ENCODE measurements at places on chromosomes 5 and 9.

DNA sequence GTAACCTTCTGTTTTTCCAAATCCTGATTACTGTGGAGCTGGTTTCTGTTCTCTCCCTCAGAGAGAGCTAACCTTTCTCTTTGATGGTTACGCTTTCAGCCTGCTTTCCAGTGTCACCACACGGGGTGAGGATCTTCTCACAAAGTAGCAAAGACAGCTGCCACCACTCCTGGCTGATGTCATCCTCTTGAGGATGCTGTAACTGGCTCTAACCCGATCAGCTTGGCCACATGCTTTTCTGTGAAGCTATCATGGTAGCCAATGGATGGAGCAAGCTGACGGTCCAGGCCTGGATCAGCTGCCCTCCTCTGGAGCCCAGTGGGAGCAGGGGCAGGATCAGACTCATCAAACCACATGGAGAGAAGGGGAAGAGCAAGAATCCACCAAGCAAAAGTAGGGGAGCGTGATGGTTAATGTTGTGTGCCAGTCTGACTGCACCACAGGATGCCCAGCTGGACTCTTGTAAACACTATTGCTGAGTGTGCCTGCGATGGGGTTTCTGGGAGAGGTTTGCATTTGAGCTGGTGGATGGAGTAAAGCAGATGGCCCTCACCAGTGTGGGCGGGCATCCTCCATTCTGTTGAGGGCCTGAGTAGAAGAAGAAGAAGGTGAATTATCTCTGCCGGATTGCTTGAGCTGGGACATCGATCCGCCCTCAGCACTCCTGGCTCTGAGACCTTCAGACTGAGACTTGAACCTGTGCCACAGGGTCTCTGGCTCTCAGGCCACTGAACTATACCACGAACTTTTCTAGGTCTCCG, 26.8 kb upstream of the ZNF354A start:
- DNase-seq: no peak
- H3K27ac ChIP-seq: no peak overlapping the region
- no peak overlapping the region for H3K4me3 ChIP-seq
- H3K36me3 ChIP-seq: no peaks in the 10 kb centered on the region
- peaks cover 1% of the 10 kb centered on the region for H3K27me3 ChIP-seq

DNA sequence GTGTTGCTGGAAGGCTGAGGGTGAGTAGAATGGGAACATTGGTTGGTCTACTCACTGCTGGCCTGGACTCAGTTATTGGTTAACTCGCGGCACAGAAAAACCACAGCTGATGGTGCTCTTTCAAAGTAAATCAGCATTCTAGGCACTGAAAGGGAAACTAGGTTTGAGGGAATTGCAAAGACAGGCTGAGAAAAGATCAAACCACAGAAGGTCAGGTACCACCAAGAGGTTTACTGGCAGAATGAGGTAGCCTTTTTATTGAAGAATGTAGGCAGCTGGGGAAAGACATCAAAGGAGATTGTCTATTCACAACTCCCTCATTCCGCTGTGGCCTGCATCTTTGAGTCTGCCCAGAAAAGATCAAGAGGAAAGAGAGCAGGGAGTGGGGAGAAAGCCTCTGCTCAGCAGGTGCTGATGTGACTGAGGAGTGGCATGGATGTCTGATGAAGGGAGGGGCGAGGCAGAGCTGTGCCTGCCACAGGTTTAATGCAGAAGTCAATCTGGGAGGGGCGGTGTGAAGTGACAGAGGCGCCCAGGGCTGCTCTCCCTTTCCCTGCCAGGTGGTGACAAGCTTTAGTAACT, 255.5 kb downstream of the MAN2A1 start:
- no peak overlapping the region for H3K27ac ChIP-seq
- DNase-seq: no peak
- peaks cover 2% of the 10 kb centered on the region for H3K36me3 ChIP-seq
- no peaks in the 10 kb centered on the region for H3K4me1 ChIP-seq
- no peak overlapping the region for H3K4me3 ChIP-seq

DNA sequence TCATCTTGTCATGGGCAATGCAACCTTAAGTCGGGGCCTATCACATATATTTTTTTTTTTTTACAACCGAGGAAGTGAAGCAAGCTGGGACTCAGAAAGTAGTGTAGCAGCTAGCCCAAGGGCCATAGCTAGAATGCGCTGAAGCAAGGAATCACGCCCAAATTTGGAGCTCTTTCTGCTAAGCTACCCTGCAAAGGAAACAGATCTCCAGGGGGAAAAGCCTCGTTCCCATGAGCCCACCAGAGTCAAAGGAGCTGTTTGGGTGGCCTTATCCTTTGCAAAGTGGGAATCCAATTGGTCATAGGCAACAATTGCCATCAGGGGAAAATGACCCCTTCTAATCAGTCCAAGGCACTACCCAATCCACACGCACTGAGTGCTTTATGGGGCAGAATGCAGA, 390.4 kb downstream of the EBF1 start:
- H3K27me3 ChIP-seq: no peaks in the 10 kb centered on the region
- no peak overlapping the region for H3K27ac ChIP-seq
- H3K4me1 ChIP-seq: no peaks in the 10 kb centered on the region

- H3K36me3 ChIP-seq: no peaks in the 10 kb centered on the region
- H3K27me3 ChIP-seq: peaks cover 1% of the 10 kb centered on the region
- no peak for DNase-seq
- H3K27ac ChIP-seq: no peak overlapping the region
- no peaks in the 10 kb centered on the region for H3K4me1 ChIP-seq
Observed at GRCh38 chr9:88198341-88198807, 60.1 kb upstream of the SPATA31C2 start.

DNA sequence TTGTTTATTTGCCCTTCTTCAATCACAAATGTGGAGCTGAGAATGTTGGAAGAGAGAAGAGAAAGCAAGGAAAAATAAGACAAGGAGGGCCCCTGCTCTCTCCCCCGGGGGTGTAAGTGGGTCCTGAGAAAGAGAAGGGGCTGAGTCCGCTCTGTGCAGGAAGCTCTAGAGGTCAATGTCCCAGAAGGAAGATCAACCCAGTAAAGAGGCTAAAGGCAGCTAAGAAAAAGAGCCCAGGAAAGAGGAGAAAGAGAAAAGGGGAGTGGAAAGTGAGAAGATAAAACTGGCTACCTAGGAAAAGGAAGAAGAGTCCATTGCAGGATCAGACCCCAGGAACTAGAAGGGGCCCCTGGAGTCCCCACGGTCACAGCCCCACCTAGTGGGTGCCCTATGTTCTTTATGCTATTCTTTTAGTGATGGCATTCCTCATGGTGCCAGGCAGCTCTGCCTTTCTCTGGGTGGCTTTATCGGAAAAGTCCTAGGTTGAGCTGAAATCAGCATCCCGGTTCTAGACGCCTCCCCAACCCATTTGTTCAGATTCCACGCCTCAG, 583.4 kb downstream of the ACTL7B start:
- no peaks in the 10 kb centered on the region for H3K36me3 ChIP-seq
- H3K27ac ChIP-seq: no peak overlapping the region
- DNase-seq: no peak
- H3K27me3 ChIP-seq: peaks cover 3% of the 10 kb centered on the region
- peaks cover 5% of the 10 kb centered on the region for H3K4me1 ChIP-seq

- no peaks in the 10 kb centered on the region for H3K36me3 ChIP-seq
- no peak overlapping the region for H3K27ac ChIP-seq
- H3K4me1 ChIP-seq: peaks cover 6% of the 10 kb centered on the region
Observed at GRCh38 chr5:115977096-115977495, 14.8 kb downstream of the LVRN start.

DNA sequence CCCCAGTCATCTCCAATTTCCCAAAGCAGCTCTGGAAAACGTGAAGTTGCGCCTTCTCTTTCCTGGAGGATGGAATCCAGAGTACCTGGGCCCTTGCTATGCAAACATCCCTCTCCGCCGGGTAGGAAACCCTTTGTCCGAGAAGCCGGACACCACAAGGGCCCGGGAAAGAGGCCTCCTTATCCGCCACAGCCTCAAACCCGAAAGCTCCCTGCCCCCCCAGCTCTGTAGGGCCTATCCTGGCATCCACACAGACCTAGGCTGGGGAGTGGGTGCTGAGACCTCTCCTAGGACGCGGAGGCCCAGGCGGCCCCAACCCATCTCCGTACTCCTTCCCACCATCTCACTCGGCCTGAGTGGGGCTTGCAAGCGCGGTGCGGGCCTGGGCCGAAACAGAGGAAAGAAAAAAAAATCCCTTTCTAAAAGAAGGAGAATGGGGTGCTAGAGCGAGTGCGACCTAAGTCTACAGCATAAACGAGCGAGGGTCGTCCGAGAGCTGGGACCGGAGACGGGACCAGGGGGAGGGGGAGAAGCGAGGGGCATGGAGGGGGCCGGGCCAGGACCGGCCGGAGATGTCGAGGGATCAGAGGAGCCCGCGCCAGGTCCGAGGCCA, 624 bp downstream of the FBXW11 start:
- DNase-seq: peak; percentile 9
- H3K4me1 ChIP-seq: peaks cover 43% of the 10 kb centered on the region
- peak overlapping the region; percentile 98 for H3K27ac ChIP-seq
- H3K36me3 ChIP-seq: peaks cover 3% of the 10 kb centered on the region
- H3K27me3 ChIP-seq: no peaks in the 10 kb centered on the region
- H3K4me3 ChIP-seq: peak overlapping the region; percentile 92

GRCh38 chr9:92463984-92464383, 18.3 kb downstream of the ASPN start:
- H3K4me1 ChIP-seq: no peaks in the 10 kb centered on the region
- no peaks in the 10 kb centered on the region for H3K27me3 ChIP-seq
- no peaks in the 10 kb centered on the region for H3K36me3 ChIP-seq
- H3K4me3 ChIP-seq: no peak overlapping the region
- H3K27ac ChIP-seq: no peak overlapping the region

- H3K4me1 ChIP-seq: no peaks in the 10 kb centered on the region
- H3K4me3 ChIP-seq: no peak overlapping the region
Observed at GRCh38 chr9:110799396-110799795, 130.8 kb downstream of the MUSK start.

GRCh38 chr5:125415126-125415525, 668.7 kb upstream of the ZNF608 start:
- no peaks in the 10 kb centered on the region for H3K36me3 ChIP-seq
- H3K4me1 ChIP-seq: peaks cover 17% of the 10 kb centered on the region
- no peak overlapping the region for H3K4me3 ChIP-seq
- no peak overlapping the region for H3K27ac ChIP-seq

DNA sequence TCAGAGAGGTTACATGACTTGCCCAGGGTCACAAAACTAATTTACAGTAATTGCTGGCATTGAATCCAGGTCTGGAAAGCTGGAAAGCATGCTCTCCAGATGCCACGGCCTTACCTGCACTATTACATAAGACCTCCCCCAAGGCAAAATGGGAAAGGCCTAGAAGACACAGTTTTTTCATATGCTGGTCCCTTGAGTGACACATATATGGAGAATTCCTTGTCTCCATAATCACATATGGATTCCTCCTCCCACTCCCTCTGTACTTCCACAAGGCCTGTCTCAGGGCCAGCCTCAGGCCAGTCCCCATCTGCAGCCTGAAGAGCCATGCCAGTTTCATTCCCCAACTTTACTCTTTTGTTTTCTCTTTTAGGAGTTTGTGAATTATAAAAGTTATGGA, 28.6 kb upstream of the MEIKIN start:
- no peak overlapping the region for H3K4me3 ChIP-seq
- H3K27me3 ChIP-seq: no peaks in the 10 kb centered on the region
- DNase-seq: no peak
- no peaks in the 10 kb centered on the region for H3K36me3 ChIP-seq

- no peak for DNase-seq
- peaks cover 6% of the 10 kb centered on the region for H3K4me1 ChIP-seq
- H3K4me3 ChIP-seq: no peak overlapping the region
- H3K27ac ChIP-seq: no peak overlapping the region
Observed at GRCh38 chr5:149664083-149664482, 66.0 kb upstream of the PPARGC1B start.

GRCh38 chr5:134088291-134088690, 26.2 kb upstream of the TCF7 start:
- H3K4me1 ChIP-seq: peaks cover 14% of the 10 kb centered on the region
- H3K27me3 ChIP-seq: peaks cover 3% of the 10 kb centered on the region
- DNase-seq: no peak
- H3K36me3 ChIP-seq: no peaks in the 10 kb centered on the region
- no peak overlapping the region for H3K4me3 ChIP-seq
- no peak overlapping the region for H3K27ac ChIP-seq

GRCh38 chr9:99436616-99437015, 214.5 kb downstream of the SEC61B start:
- H3K36me3 ChIP-seq: no peaks in the 10 kb centered on the region
- DNase-seq: no peak
- no peak overlapping the region for H3K27ac ChIP-seq
- no peaks in the 10 kb centered on the region for H3K27me3 ChIP-seq
- H3K4me1 ChIP-seq: peaks cover 4% of the 10 kb centered on the region

DNA sequence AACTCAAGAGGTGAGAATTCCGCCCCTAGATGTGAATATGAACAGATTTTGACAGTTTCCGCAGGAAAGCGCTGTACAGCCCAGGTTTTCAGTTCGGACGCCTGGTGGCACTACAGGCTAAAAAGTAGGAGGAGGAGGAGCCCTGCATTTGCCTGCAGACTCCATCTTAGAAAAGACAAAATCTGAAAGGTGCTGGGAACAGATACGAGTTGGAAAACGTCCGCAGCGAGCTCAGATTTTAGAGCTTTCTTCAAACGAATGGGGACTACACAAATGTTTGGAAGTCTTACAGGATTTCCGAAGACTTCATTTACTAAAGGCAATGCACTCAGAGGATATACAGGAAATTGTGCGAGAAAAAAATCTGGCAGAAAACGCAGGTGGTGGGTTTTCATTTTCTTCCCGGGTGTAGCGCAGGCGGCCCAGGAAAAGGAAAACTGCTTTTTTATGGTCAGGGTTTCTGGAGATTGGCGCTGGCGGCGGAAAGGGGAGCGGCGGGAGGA, 9.9 kb upstream of the PCDHB2 start:
- peaks cover 3% of the 10 kb centered on the region for H3K4me1 ChIP-seq
- DNase-seq: no peak
- H3K4me3 ChIP-seq: peak overlapping the region; percentile 82
- H3K27me3 ChIP-seq: peaks cover 2% of the 10 kb centered on the region
- H3K27ac ChIP-seq: no peak overlapping the region
- no peaks in the 10 kb centered on the region for H3K36me3 ChIP-seq

GRCh38 chr9:108780942-108781734, 74.6 kb downstream of the ACTL7B start:
- no peak for DNase-seq
- no peak overlapping the region for H3K4me3 ChIP-seq
- H3K36me3 ChIP-seq: no peaks in the 10 kb centered on the region
- H3K4me1 ChIP-seq: peaks cover 4% of the 10 kb centered on the region
- peaks cover 13% of the 10 kb centered on the region for H3K27me3 ChIP-seq

DNA sequence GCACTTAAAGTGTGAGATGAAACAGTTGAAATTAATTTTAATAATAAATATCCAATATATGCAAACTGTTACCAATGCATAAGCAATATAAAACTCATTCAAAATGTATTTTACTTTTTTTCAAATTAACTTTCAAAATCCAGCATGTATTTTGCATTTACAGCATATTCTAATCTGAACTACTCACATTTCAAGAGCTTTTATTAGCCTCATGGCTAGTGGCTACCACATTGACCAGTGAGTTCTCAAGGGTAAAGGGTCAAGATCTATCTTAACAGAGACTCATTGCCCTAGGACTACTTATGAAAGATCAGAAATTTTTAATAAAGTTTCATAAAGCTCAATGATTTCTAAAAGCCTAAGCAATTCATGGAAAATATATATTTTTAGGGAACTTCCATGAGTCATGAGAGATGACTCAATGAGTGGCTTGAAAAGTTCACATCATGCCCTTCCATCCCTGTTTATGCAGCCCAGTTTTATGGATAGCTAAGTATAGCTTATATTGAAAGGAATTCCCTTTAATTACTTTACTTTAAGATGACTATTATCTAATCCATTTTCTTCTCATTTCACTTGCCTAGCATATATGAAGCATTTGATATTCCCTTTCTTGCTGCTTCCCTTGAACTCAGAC, 608.6 kb downstream of the SLCO4C1 start:
- no peaks in the 10 kb centered on the region for H3K36me3 ChIP-seq
- no peaks in the 10 kb centered on the region for H3K4me1 ChIP-seq
- no peak overlapping the region for H3K27ac ChIP-seq
- no peak for DNase-seq
- H3K27me3 ChIP-seq: no peaks in the 10 kb centered on the region

All from memory B cell (primary cell).